Mammary microvascular endothelial cell (primary cell): ENCODE measurements at places on chromosomes 3 and 15. TPM values are rescaled to one million over a fixed set of nuclear protein-coding genes. Genes with fewer than 3 reads are reported as not detected.

The LCTL gene
- not detected in 2 replicates for total RNA-seq

The PLA2G4D gene
- not detected in 2 replicates for total RNA-seq

The CASR gene
- total RNA-seq: not detected in 2 replicates

The CD80 gene
- total RNA-seq: not detected in 2 replicates

The CX3CR1 gene
- total RNA-seq: not detected in 2 replicates

The ACSBG1 gene
- total RNA-seq: 0.07 and 0.25 TPM in 2 replicates

The TTLL13 gene
- 0.20 TPM in 1 of 2 replicates, not detected in the other for total RNA-seq

The SEMA6D gene
- 7.0 and 11.2 TPM in 2 replicates for total RNA-seq

The DOCK3 gene
- total RNA-seq: 0.07 and 0.15 TPM in 2 replicates

The SCN10A gene
- 0.07 and 0.10 TPM in 2 replicates for total RNA-seq

The MINAR1 gene
- 0.07 and 0.10 TPM in 2 replicates for total RNA-seq

The RCCD1 gene
- 18.7 and 19.0 TPM in 2 replicates for total RNA-seq

The LSM3 gene
- 20.6 and 23.5 TPM in 2 replicates for total RNA-seq

The GCHFR gene
- total RNA-seq: 4.3 and 6.6 TPM in 2 replicates

The MUSTN1 gene
- not detected in 2 replicates for total RNA-seq

The ZNF662 gene
- total RNA-seq: 1.00 and 1.1 TPM in 2 replicates

The CD200R1 gene
- not detected in 2 replicates for total RNA-seq

The PPM1L gene
- 1.1 and 2.5 TPM in 2 replicates for total RNA-seq

The ZNF35 gene
- total RNA-seq: 11.9 and 12.9 TPM in 2 replicates

The GOLGA8H gene
- total RNA-seq: 0.20 and 0.60 TPM in 2 replicates

The ZBTB47 gene
- 11.6 and 11.7 TPM in 2 replicates for total RNA-seq

The TNNC1 gene
- total RNA-seq: not detected in 2 replicates

The DMXL2 gene
- total RNA-seq: 8.3 and 53.6 TPM in 2 replicates

The DRD3 gene
- total RNA-seq: not detected in 2 replicates

The RLBP1 gene
- not detected in 2 replicates for total RNA-seq
